ENCODE measurements at places on chromosomes 4 and X. TPM values are rescaled to one million over a fixed set of nuclear protein-coding genes. Genes with fewer than 3 reads are reported as not detected.

- peaks cover 17% of the 10 kb centered on the region for H3K27me3 ChIP-seq
- H3K4me3 ChIP-seq: no peak overlapping the region
- no peak for DNase-seq
- no peak overlapping the region for H3K27ac ChIP-seq
- H3K4me1 ChIP-seq: peaks cover 17% of the 10 kb centered on the region
These were observed 85.9 kb downstream of the REPS2 start for GRCh38 chrX:17032351-17032750.

TMEM154 gene
- polyA plus RNA-seq: 117 TPM

ADH7 gene
- polyA plus RNA-seq: not detected

CD40LG gene
- polyA plus RNA-seq: not detected

- no peak overlapping the region for H3K4me3 ChIP-seq
- H3K4me1 ChIP-seq: no peaks in the 10 kb centered on the region
- no peaks in the 10 kb centered on the region for H3K36me3 ChIP-seq
- no peak for DNase-seq
- no peak overlapping the region for H3K27ac ChIP-seq
- no peaks in the 10 kb centered on the region for H3K27me3 ChIP-seq
These were observed 20.2 kb upstream of the MED14 start for GRCh38 chrX:40755291-40756249.

GRCh38 chrX:97159916-97160800 is 276.4 kb downstream of the RPA4 start:
- no peaks in the 10 kb centered on the region for H3K4me1 ChIP-seq
- no peaks in the 10 kb centered on the region for H3K27me3 ChIP-seq

MAGEA2B gene
- not detected for polyA plus RNA-seq

DNA sequence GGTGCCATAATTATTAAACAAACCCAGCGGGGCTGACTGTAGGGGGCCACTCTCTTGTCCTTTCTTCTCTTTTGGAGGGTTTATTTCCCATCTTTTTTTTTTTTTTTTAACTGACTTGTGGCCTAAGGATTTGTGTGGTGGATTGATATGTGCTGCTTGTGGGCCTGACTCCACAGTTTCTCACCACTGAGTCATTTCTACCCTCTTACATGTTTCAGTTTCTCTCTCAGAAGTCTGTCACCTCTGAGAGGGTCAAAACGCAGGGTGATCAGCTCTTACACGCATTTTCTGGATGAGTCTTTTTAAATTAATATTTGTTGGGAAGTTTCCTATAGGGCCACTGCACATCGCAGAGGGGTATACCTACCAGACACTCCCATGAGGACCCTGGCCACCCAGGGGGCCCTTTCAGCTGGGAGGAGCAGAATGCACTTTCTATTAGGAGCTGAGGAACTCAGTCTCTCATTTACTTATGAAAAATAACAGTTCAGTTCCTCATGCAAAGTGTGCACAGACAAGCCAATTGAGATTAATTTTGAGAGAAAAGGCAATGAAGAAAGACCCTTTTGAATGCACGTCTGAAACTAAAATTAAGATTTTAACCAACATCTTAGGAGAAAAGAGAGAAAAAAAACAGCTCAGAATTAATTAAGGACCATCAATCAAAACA is 407.9 kb downstream of the TECRL start:
- H3K4me1 ChIP-seq: no peaks in the 10 kb centered on the region
- no peak overlapping the region for H3K4me3 ChIP-seq
- no peaks in the 10 kb centered on the region for H3K36me3 ChIP-seq
- DNase-seq: no peak
- no peaks in the 10 kb centered on the region for H3K27me3 ChIP-seq
- no peak overlapping the region for H3K27ac ChIP-seq

DNA sequence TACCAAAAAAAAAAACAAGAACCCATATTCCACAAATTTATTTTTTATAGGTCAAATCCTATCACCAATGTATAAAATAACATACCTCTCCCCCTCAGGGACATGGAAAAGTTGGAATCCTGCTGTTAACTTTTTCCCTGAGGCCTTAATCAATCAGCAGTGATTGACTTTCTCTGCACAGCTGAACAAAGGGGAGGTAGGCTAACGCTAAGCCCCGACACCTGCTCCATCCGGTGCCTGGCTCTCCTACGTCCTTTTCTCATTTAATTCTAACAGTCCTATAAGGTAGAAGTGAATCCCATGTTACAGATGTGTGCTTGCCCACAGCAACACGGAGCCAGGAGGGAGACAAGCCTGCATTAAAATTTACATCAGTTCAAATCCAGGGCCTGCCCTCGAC is 2.8 kb downstream of the CENPU start:
- H3K27ac ChIP-seq: no peak overlapping the region
- no peak overlapping the region for H3K4me3 ChIP-seq
- no peak for DNase-seq
- peaks cover 25% of the 10 kb centered on the region for H3K36me3 ChIP-seq
- no peaks in the 10 kb centered on the region for H3K27me3 ChIP-seq

GCNA gene
- polyA plus RNA-seq: 1.1 TPM

DNA sequence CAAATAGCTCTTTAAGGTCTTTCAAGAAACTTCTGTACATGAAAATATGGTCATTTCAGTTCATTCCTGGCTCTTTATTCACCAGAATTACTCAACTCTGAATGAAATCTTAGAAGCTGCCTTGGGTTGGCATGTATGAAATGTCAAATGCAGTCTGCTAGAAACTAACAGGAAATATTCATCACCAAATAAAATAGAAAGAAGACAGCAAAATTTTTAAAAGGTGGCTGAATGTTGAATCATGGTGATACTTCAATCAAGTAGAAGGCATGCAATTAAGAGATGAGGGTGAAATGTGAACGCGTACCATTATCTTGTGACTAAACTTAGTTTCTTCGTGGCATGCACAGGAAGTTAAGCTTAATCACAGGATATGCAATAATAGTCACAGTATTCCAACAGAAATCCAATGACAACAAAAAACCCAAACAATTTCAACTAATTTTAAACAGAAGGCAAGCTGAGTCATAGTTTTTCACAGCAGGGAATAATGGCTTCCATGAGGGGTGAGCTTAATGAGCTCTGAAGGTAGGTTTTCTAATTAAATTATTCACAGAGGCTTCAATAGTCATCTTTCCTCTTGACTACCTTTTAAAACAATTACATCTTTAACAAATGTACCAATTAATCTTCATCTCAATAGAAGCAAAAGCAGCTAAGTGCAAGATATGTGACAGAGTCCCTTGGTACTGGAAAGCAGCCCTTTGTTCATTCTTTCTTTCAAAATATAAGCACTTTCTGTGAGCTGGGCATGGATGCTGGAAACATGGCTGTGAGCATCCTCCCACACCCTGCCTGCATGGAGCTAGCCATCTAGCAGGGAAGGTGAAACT is 44.5 kb downstream of the SCFD2 start:
- no peak for DNase-seq
- peaks cover 3% of the 10 kb centered on the region for H3K4me1 ChIP-seq
- H3K27ac ChIP-seq: no peak overlapping the region
- H3K36me3 ChIP-seq: no peaks in the 10 kb centered on the region

DNA sequence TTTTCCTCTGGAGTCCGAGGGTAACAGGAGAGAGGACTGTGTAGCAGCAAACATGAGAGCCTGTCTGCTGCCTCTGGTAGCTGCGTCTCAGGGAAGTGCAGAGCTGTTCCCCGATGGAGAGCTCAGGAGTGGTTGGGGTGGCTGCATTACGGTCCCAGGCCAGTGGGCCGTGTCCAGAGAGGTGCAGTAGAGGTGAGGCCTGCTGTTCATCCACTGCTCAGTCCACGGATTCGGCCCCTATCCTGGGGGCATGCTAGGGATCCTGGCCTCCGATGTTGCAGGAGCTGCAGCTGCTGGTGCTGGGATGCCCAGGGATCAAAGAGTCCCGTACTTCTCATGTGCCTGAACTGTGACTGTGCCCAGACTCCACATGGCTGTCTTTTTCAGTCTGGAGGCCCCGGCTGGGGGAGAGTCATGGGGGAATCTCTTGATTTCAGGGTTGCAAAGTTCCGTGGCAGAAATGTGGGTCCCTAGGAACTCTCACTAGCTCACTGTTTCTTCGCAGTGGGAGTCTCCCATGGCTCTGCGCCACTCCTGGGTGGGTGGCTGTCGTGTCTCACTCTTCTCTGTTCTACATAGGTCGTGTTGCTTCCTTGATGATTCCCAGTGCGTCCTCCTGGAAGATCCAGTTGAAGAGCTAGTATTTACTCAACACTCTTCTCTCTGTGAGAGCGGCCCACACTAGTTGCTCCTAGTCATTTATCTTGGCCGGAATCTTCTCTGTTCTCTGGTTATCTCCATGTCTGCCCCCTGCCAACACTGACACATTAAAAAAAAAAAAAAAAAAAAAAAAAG is 109.5 kb upstream of the CENPE start:
- no peaks in the 10 kb centered on the region for H3K27me3 ChIP-seq
- H3K4me1 ChIP-seq: no peaks in the 10 kb centered on the region
- DNase-seq: no peak
- H3K36me3 ChIP-seq: no peaks in the 10 kb centered on the region
- H3K4me3 ChIP-seq: no peak overlapping the region

HPGD gene
- 0.17 TPM for polyA plus RNA-seq

GRCh38 chrX:21711129-21711847 is 46.6 kb downstream of the SMPX start:
- H3K27ac ChIP-seq: no peak overlapping the region
- H3K36me3 ChIP-seq: no peaks in the 10 kb centered on the region
- H3K4me1 ChIP-seq: no peaks in the 10 kb centered on the region
- H3K27me3 ChIP-seq: no peaks in the 10 kb centered on the region
- DNase-seq: no peak

GRCh38 chr4:162401021-162401420 is 237.2 kb upstream of the FSTL5 start:
- H3K27me3 ChIP-seq: no peaks in the 10 kb centered on the region
- no peak for DNase-seq
- no peak overlapping the region for H3K4me3 ChIP-seq
- no peak overlapping the region for H3K27ac ChIP-seq
- H3K36me3 ChIP-seq: no peaks in the 10 kb centered on the region

GRCh38 chrX:28108186-28108945 is 127.1 kb upstream of the DCAF8L1 start:
- H3K27ac ChIP-seq: no peak overlapping the region
- no peaks in the 10 kb centered on the region for H3K4me1 ChIP-seq
- H3K36me3 ChIP-seq: no peaks in the 10 kb centered on the region
- no peak overlapping the region for H3K4me3 ChIP-seq
- H3K27me3 ChIP-seq: no peaks in the 10 kb centered on the region

DNA sequence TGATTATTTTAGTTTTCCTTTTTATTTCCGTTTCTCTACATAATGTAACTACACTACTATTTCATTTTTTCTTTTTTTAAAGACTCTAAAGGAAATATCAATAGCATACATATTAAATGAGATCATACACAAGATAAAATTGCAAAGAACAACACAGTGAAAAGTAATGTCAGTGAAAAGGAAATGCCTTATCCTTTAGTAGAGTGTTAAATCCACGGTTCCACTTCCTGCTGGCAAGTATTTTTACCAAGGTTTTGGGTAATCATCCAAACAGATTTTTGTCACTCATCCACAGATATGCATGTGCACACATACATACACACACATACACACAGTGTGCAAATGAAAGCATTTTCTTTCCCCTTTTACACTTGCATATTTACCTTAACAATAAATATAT is 548.9 kb downstream of the PPP4R3C start:
- DNase-seq: no peak
- H3K4me3 ChIP-seq: no peak overlapping the region
- H3K36me3 ChIP-seq: no peaks in the 10 kb centered on the region
- H3K27ac ChIP-seq: no peak overlapping the region
- H3K4me1 ChIP-seq: no peaks in the 10 kb centered on the region
- H3K27me3 ChIP-seq: no peaks in the 10 kb centered on the region

TKTL2 gene
- polyA plus RNA-seq: not detected

GPR34 gene
- 3.1 TPM for polyA plus RNA-seq

C1QTNF7 gene
- polyA plus RNA-seq: not detected

INTS6L gene
- polyA plus RNA-seq: 3.0 TPM

DNASE1L1 gene
- 27.2 TPM for polyA plus RNA-seq

- H3K27ac ChIP-seq: no peak overlapping the region
- DNase-seq: no peak
- no peaks in the 10 kb centered on the region for H3K4me1 ChIP-seq
- H3K36me3 ChIP-seq: no peaks in the 10 kb centered on the region
- H3K4me3 ChIP-seq: no peak overlapping the region
- H3K27me3 ChIP-seq: peaks cover 12% of the 10 kb centered on the region
These were observed 99.7 kb downstream of the ATXN3L start for GRCh38 chrX:13219991-13220764.

KLHL13 gene
- 0.03 TPM for polyA plus RNA-seq

CTAG1B gene
- not detected for polyA plus RNA-seq

DNA sequence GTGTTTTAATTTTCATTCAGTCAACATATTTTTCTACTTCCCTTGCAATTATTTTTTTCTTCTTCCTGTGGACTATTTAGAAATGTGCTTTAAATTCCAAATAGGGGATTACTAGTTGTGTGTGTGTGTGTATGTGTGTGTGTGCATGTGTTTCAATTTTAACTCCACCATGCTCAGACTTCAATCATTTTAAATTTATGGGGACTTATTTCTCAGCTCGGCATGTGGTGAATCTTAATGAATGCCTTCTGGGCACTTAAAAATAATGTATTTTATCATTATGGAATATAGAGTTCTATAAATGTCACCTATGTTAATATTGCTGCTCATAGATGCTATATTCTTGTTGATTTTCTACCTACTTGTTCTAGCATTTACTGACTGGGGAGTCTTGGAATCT is 465.6 kb upstream of the PRKX start:
- no peak overlapping the region for H3K4me3 ChIP-seq
- DNase-seq: no peak
- H3K4me1 ChIP-seq: no peaks in the 10 kb centered on the region

EXOC1L gene
- polyA plus RNA-seq: not detected

GRCh38 chr4:125317525-125317877 is 2.7 kb downstream of the FAT4 start:
- no peaks in the 10 kb centered on the region for H3K36me3 ChIP-seq
- H3K27me3 ChIP-seq: peaks cover 50% of the 10 kb centered on the region

HHIP gene
- polyA plus RNA-seq: not detected

- no peak overlapping the region for H3K4me3 ChIP-seq
- no peaks in the 10 kb centered on the region for H3K27me3 ChIP-seq
- DNase-seq: no peak
These were observed 24.8 kb downstream of the CCSER1 start for GRCh38 chr4:90152024-90152423.

DNA sequence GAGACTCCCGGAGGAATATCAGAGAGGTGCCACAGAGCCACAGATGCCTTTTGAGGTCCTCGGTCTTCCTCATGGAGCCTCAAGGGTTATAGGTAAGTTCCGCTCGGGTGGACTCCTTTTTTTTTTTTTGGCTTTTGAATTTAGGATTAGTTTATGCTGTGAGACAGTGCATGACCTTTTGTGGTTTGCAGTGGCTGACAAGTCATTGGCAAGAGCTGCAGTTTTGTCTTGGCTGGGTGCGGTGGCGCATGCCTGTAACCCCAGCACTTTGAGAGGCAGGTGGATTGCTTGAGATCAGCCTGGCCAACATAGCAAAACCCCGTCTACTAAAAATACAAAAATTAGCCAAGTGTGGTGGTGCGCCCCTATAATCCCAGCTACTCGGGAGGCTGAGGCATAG is 4.5 kb upstream of the GRSF1 start:
- no peak overlapping the region for H3K4me3 ChIP-seq
- peaks cover 16% of the 10 kb centered on the region for H3K4me1 ChIP-seq
- H3K27me3 ChIP-seq: no peaks in the 10 kb centered on the region
- H3K27ac ChIP-seq: no peak overlapping the region

Data from CD14-positive monocyte (primary cell).